Osteocyte (in vitro differentiated cells): ENCODE measurements at places on chromosomes 3 and 15. TPM values are rescaled to one million over a fixed set of nuclear protein-coding genes. Genes with fewer than 3 reads are reported as not detected.
A peak's percentile ranks its signal among the peaks of the same experiment; 100 is the strongest.

DNA sequence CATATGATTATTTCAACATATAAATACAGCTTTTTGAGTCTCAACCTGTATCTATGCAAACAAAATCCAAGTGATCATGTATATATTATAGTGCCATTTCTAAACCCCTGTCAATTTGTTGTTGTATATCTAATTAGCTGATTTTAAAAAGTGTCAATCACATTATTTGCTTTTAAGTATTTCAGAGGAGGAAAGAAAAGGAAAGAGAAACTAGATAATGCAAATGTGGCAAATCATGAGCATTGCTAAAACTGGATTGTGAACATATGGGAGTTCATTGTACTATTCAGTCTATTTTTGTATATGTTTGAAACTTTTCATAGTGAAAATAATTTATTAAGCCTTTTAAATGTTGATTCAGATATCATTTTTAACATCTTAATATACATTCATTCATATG lies 190.7 kb downstream of the ZIC4 start:
- no peak for DNase-seq
- peaks cover 5% of the 10 kb centered on the region for H3K4me1 ChIP-seq
- no peak overlapping the region for H3K4me3 ChIP-seq
- H3K36me3 ChIP-seq: no peaks in the 10 kb centered on the region
- H3K27ac ChIP-seq: no peak overlapping the region

- no peaks in the 10 kb centered on the region for H3K36me3 ChIP-seq
- no peak overlapping the region for H3K27ac ChIP-seq
- H3K27me3 ChIP-seq: no peaks in the 10 kb centered on the region
- H3K4me3 ChIP-seq: no peak overlapping the region
- no peak for DNase-seq
Measured at GRCh38 chr3:61665987-61666386, 104.6 kb downstream of the PTPRG start.

- DNase-seq: no peak
- no peak overlapping the region for H3K4me3 ChIP-seq
- peaks cover 17% of the 10 kb centered on the region for H3K4me1 ChIP-seq
- peaks cover 4% of the 10 kb centered on the region for H3K36me3 ChIP-seq
Measured at GRCh38 chr3:12428126-12428525, 56.2 kb upstream of the TSEN2 start.

- H3K4me3 ChIP-seq: no peak overlapping the region
- no peaks in the 10 kb centered on the region for H3K27me3 ChIP-seq
- peak; percentile 23 for DNase-seq
Measured at GRCh38 chr3:44077267-44077666, 164.4 kb upstream of the TOPAZ1 start.

Gene PLA2G4D
- total RNA-seq: not detected in 2 replicates

Gene USP13
- total RNA-seq: 36.3 and 39.7 TPM in 2 replicates

DNA sequence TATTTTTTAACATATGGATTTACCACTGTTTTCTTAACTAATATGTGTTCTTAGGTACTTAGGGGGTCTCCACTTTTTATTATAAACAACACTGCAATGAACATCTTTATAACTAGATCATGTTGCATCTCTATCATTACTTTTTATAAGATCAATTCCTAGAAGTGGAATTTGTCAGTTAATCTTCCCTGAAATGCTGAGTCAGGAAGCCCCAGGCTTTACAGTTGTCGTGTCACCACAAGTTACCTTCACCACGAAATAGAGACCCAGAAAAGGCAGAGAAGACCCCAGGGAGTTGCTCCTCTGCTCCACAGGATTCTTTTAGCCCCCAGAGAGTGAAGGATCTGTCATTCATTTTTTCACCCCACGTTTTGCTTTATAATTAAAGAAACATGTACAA lies 34.5 kb upstream of the ERC2 start:
- no peaks in the 10 kb centered on the region for H3K4me1 ChIP-seq
- H3K27me3 ChIP-seq: peaks cover 3% of the 10 kb centered on the region
- no peaks in the 10 kb centered on the region for H3K36me3 ChIP-seq
- DNase-seq: no peak
- H3K4me3 ChIP-seq: no peak overlapping the region
- H3K27ac ChIP-seq: no peak overlapping the region

DNA sequence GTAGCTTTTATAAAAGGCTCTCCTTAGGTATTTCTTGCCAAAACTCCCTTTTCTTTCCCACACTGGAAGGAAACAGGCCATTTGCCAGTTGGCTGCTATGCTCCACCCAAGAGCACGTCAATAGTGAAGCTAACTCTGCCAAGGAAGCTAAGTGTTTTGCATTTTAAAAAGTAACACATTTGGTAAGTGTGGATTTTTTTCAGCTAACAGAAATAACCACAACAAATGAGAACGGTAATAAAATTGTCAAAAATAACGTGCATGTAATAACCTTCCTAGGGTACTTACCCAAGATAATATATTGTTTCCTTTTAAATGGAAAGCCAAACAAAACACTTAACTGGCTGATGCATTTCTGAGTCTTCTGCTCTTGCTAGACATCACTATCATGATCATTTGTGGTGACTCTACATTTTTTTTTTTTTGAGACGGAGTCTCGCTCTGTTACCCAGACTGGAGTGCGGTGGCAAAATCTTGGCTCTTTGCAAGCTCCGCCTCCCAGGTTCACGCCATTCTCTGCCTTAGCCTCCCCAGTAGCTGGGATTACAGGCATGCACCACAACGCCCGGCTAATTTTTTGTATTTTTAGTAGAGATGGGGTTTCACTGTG lies 4.6 kb downstream of the DPP8 start:
- H3K4me1 ChIP-seq: peaks cover 17% of the 10 kb centered on the region
- H3K27ac ChIP-seq: no peak overlapping the region
- no peaks in the 10 kb centered on the region for H3K27me3 ChIP-seq

- H3K27ac ChIP-seq: no peak overlapping the region
- H3K4me3 ChIP-seq: no peak overlapping the region
- H3K36me3 ChIP-seq: no peaks in the 10 kb centered on the region
- no peaks in the 10 kb centered on the region for H3K27me3 ChIP-seq
Measured at GRCh38 chr3:153290268-153291015, 128.4 kb downstream of the RAP2B start.

- H3K27ac ChIP-seq: no peak overlapping the region
- peaks cover 1% of the 10 kb centered on the region for H3K4me1 ChIP-seq
- H3K36me3 ChIP-seq: no peaks in the 10 kb centered on the region
- peaks cover 10% of the 10 kb centered on the region for H3K27me3 ChIP-seq
- DNase-seq: no peak
Measured at GRCh38 chr3:108125550-108126071, 34.8 kb upstream of the CD47 start.

GRCh38 chr3:94431876-94432570 lies 369.2 kb downstream of the NSUN3 start:
- peaks cover 17% of the 10 kb centered on the region for H3K4me1 ChIP-seq
- H3K27me3 ChIP-seq: no peaks in the 10 kb centered on the region
- DNase-seq: no peak
- no peak overlapping the region for H3K27ac ChIP-seq
- no peak overlapping the region for H3K4me3 ChIP-seq

DNA sequence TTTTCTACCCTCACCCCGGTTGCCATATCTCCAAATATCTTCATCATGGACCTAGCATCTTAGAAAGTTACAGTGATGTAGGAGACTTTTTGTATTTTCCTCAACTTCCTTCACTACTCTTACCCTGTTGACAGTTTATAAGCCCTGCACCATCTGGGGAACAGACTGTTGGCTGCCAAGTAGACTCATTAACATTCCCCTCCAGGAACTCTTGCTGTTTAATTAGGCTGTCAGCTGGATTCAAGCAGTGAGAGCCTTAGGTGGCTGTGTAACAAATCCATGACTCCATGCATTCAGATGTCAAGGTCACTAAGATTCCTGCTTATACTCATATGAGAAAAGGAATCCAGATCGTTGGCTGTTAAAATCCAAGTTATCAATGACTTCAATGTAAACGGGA lies 198.3 kb downstream of the NAALADL2 start:
- no peak overlapping the region for H3K27ac ChIP-seq
- H3K4me1 ChIP-seq: no peaks in the 10 kb centered on the region
- no peak for DNase-seq
- H3K27me3 ChIP-seq: no peaks in the 10 kb centered on the region
- no peak overlapping the region for H3K4me3 ChIP-seq

Gene GOLGA8T
- total RNA-seq: 0.94 TPM in 1 of 2 replicates, not detected in the other

- peak overlapping the region; percentile 75 for H3K27ac ChIP-seq
- H3K36me3 ChIP-seq: no peaks in the 10 kb centered on the region
- H3K4me3 ChIP-seq: no peak overlapping the region
- H3K4me1 ChIP-seq: peaks cover 65% of the 10 kb centered on the region
Measured at GRCh38 chr3:31166249-31166885, 271.9 kb upstream of the GADL1 start.

DNA sequence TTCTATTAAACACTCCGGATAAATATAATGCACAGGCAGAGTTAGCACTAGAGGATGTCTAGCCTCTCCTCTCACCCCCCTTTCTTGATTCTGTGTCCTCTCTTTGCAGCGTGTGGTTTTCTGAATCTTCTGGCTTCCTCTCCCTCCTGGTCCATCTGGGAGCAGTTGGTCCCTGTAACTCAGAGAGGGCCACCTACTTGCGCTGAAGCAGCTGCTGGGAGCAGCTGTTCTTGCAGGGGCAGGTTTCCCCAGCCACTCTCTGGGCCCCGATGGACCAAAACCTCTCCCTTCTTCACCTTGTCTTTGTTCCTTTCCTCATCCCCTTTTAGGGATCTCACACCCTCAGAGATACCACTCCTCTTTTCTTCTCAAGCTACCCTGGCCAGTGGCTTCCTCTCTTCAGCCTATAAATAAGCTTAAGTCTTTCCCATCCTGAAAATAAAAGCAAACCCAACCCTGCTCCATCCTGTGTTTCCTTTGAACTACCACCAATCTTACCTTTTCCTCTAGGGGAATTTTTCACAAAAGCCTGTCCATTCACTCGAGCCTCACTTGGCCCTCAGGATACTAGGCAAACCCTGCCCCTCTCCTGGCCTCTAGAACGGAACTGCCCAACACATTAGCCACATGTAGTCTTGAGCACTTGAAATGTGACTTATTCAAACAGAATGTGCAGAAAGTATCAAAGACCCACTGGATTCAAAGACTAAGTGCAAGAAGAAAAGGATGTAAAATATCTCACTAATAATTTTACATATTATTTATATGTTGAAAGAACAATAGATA lies 59.7 kb downstream of the STARD5 start:
- DNase-seq: no peak
- H3K36me3 ChIP-seq: no peaks in the 10 kb centered on the region
- H3K27ac ChIP-seq: no peak overlapping the region
- peaks cover 38% of the 10 kb centered on the region for H3K27me3 ChIP-seq
- H3K4me3 ChIP-seq: no peak overlapping the region
- peaks cover 11% of the 10 kb centered on the region for H3K4me1 ChIP-seq

DNA sequence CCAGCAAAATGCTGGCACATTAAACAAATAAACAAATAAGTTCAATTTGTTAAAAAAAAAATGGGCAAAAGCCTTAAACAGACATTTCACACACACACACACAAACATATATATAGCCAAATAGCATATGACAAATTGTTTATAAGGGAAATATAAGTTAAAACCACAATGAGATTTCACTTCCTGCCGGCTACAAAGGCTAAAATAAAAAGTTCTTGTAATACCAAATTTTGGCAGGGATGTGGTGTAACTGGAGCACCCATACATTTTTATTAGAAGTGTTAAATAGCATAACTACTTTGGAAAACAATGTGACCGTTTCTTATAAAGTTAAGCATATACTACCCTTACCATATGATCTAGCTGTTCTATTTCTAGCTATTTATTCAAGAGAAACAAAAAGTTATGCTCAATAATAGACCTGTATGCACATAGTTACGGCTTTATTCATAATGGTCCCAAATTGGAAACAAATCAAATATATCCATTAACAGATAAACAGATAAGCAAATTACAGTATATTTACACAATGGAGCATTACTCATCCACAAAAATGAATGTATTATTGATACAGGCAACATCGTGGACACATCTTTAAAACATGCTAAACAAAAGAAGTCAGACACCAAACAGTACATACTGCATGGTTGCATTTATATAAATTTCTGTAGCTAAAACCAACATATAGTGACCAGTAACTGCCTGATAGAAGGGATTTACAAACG lies 93.9 kb downstream of the EOMES start:
- H3K36me3 ChIP-seq: no peaks in the 10 kb centered on the region
- no peak overlapping the region for H3K4me3 ChIP-seq

GRCh38 chr3:17625133-17625532 lies 117.3 kb downstream of the TBC1D5 start:
- no peak overlapping the region for H3K4me3 ChIP-seq
- no peaks in the 10 kb centered on the region for H3K36me3 ChIP-seq
- peaks cover 7% of the 10 kb centered on the region for H3K4me1 ChIP-seq
- H3K27me3 ChIP-seq: no peaks in the 10 kb centered on the region

GRCh38 chr3:134317106-134317947 lies 56.9 kb downstream of the AMOTL2 start:
- peak overlapping the region; percentile 91 for H3K27ac ChIP-seq
- H3K4me1 ChIP-seq: peaks cover 67% of the 10 kb centered on the region
- DNase-seq: no peak
- no peak overlapping the region for H3K4me3 ChIP-seq
- no peaks in the 10 kb centered on the region for H3K36me3 ChIP-seq

Gene TTC21A
- 8.7 and 10.3 TPM in 2 replicates for total RNA-seq

Gene FOXB1
- total RNA-seq: not detected in 2 replicates

GRCh38 chr3:69174871-69175737 lies 52.7 kb upstream of the LMOD3 start:
- H3K36me3 ChIP-seq: no peaks in the 10 kb centered on the region
- H3K27me3 ChIP-seq: no peaks in the 10 kb centered on the region
- no peak overlapping the region for H3K4me3 ChIP-seq
- DNase-seq: no peak
- peaks cover 6% of the 10 kb centered on the region for H3K4me1 ChIP-seq
- no peak overlapping the region for H3K27ac ChIP-seq

Gene CYP1A1
- total RNA-seq: 0.18 and 0.24 TPM in 2 replicates

Gene CHRM5
- not detected in 2 replicates for total RNA-seq

DNA sequence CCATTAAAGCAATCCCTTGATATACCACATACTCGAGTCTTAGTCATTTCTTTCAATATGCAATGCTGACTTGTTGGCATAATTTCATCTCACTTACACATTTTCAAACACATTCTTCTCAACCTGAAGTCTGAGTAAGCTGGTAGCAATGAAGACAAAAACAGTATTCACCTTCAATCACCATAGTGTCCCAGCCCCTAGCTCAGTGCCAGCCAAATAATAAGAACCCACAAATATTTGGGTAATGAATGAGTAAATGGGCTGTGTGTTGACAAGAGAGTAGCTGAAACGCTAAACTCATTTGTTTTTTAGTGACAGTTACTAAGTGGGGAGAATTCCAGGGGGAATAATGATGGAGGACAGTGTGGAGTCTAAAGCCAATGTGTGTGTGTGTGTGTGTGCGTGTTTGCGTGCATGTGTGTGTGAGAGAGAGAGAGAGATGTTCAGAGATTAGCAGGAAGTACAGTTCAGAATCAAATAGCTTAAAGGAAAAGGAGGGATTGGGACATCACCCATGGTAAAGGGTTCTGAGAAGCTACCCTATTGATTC lies 165.7 kb downstream of the GAP43 start:
- peaks cover 83% of the 10 kb centered on the region for H3K4me1 ChIP-seq
- no peaks in the 10 kb centered on the region for H3K36me3 ChIP-seq
- no peak for DNase-seq
- peak overlapping the region; percentile 94 for H3K27ac ChIP-seq
- H3K4me3 ChIP-seq: no peak overlapping the region
- H3K27me3 ChIP-seq: no peaks in the 10 kb centered on the region

Gene STRIT1
- not detected in 2 replicates for total RNA-seq
